ENCODE measurements at places on chromosomes 3 and 15.
A peak's percentile ranks its signal among the peaks of the same experiment; 100 is the strongest.

DNA sequence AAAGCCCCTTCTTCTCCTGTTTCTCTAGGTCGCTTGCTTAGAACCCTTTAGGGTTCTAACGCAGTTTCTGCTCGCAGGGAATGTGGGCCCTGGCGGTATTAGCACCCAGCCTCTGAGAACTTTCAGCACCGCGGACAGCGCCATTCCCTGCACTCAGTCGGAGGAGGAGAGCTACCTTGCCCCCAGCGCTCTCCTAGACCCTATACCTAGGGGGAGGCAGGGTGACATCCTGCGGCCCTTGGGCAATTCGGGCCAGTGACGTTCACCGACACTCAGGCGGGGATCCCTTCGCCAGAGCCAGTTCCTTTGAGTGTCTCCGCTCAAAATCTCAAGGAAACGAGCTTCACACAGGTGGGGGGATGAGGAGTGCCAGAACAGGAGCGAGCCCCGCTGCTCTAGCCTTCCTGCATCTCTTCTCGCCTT is 1.3 kb downstream of the SLC7A14 start:
- peak; percentile 41 for DNase-seq

- no peak for DNase-seq
Measured at GRCh38 chr3:160180581-160181216, 44.5 kb upstream of the C3orf80 start.

DNA sequence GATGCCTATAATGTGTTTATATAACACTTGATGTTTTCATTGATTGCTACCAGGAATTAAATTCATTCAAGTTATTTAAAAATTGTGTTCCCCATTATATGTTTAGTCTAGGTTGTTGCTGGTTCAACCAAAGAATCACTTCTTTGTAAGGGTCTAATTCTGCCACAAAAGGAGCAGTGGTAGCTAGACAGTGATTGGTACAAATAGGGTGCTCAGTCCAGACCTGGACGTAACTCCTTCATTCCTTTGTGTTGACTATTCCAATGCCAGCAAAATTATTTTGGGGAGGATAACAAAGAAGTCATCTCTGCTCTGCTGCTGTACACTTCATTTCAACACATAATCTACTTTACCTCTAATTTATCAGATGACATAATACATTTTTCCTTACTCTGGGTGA is 1.2 kb downstream of the CHMP2B start:
- DNase-seq, result no peak

- DNase-seq, result no peak
Measured at GRCh38 chr3:14516738-14517345, 23.3 kb downstream of the GRIP2 start.

GRCh38 chr3:46874430-46874829 is 3.1 kb upstream of the PTH1R start:
- no peak for DNase-seq
